ENCODE measurements at places on chromosomes 4 and X.

DNA sequence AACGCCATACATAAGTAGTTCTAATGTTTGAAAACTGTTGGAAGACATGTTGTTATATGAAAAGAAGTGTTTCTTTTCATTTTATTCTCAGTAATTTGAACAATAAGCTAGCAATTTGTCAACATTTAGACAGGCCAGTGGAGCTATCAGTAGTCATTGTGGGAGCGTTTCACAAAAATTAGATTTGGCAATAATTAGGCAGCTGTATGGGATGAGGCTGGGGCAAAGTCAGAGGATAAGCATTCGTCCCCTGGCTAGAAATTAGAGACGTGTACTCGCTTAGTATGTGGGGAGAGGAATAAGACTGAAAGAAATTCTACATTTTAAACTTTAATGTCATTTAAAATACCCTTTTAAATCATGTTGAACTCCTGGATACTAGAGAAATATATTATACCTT, 70.6 kb downstream of the TMEM144 start:
- no peak for DNase-seq

- no peak for DNase-seq
Observed at GRCh38 chr4:151691639-151692442, 69.0 kb downstream of the GATB start.

DNA sequence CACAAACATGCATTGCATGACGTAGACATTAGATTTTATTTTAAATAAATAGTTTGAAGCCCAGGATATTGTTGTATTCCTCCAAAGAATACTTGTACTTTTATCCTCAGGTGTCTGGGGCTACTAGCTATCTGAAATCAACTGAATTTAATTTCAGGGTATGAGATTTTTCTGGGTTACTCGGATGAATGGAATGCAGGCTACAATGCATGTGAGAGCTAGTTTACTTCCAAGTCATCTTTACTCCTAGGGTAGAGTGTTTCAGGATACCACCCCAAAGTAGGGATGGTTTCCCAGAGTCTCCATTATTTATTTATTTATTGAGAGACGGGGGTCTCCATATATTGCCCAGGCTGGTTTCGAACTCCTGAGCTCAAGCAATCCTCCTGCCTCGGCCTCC, 66.4 kb downstream of the HPRT1 start:
- no peak for DNase-seq

DNA sequence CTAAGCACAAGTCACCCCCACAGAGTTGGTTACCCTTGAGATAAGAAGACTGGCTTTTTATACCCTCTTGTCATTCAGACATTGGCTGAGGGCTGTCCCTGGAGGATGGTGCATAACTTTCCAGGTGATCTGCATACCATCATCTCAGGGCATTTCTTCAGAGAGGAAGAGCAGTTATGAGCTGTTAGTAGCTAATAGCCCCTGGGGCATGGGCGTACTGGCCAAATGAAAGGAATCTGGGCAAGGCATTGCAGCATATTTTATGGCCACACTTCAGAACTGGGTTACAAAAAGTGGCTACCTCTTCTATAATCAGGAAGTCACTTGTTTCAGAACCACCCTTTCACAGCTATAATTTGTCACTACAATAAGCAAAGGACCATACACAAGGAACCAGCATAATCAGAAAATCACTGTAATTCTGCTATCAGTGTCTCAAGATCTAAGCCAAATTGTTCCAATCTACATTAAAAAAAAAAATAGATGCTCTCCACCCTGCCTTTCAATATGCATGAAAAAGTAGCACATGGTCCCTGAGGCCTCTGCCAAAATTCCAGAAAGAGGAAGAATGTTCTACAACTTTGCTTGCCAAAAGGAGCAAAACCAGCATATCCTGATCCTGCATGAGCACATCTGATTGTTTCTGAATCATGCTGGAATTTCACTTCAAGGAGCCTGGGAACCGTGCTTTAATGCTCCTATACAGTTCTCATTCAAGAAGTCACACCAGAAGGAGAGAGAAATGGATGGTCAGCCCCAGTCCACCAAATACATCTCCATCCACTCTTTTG, 92.0 kb downstream of the TMEM144 start:
- DNase-seq = no peak

- DNase-seq = no peak
Observed at GRCh38 chrX:17038681-17039161, 92.3 kb downstream of the REPS2 start.

DNA sequence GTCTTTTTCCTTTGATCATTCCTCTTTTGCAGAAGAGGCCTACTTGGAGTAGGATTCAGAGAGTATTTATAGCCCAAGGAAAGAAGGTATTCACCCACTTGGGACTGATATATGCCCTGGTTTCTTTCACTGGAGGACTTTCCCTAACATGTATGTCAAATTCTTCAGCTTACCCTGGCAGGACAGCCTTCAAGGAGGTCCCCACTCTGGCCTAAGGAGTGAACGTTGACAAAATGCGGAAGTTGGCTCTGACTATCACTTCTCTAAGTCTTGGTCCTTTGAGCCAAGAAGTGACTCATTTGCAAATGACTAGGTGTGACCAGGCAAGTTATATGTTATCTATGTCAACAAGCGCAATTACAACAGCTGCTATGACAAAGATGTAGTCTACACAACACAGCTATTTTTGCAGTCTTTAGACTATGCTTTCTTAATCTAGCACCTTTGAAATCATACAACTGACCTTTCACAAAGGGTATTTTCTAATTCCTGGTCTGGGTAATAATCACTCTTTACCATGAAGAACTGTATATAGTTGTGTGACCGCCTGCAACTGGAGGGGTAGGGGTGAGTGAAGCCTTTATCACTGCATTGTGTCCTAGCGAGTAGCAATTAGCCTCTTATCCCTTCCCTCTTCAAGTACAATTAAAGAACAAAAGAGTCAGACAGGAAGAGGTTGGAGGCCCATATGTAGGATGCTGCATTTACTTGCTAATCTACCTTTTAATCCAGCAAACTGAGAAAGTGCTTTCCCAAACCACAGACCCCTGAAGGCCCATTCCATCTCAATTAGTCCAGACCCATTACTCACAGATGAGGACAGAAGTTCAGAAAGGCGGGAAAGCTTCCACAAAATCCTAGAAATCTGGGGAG, 50.1 kb downstream of the RASGEF1B start:
- DNase-seq = no peak

GRCh38 chr4:126937846-126938422, 694.8 kb upstream of the INTU start:
- DNase-seq = no peak

DNA sequence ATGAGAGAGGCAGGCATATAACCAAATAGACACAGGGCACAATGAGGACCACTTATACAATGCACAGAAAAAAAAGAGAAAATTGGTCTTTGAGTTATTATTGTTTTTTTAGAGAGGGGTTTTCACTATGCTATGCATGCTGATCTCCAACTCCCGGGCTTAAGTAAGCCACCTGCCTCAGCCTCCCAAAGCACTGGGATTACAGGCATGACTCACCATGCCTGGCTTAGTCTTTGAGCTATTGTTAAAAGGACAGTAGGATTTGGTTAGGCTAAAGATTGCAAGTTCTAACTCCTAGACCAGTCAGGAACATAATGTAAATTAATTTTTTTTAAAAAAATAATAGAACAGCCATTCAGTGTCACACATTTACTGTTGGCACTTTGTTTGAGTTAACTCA, 340.1 kb downstream of the GPAT3 start:
- DNase-seq = no peak

DNA sequence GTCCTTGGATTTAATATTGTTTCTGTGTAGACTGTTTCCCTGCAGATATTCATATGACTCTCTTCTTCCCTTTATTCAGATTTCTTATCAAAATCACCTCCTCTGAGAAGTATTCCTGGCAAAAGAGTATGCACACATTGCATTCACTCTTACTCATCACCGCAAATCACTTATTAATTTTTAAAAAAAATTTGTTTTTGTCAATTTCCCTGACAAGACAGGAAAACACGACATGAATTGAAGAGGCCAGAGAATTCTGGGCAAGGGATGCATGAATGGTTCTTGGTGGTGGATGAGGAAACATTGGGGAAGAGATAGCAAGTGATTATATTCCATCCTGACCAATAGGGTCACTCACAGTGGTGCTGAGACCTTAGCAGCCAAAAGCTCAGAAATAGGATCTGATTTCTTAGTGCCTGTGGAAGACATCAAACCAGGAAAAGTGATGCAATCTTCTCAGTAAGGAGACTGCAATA, 522.5 kb upstream of the AGA start:
- DNase-seq = no peak

DNA sequence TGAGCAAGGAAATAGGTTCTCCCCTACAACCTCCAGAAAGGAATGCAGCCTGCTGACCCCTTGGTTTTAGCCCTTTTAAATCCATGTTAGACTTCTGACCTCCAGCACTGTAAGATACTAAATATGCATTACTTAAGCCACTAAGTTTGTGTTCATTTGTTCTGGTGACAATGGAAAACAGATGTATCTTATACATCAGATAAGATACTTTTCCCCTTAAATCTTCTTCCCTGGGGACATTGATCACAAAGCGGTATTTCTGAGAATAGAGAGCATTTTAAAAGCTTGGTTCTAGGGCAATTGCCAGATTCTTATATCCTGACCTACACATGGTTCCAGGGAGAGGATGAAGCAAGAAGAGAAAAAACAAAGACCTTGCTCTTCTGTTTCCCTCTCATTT, 6.5 kb upstream of the TMEM184C start:
- no peak for DNase-seq

- no peak for DNase-seq
Observed at GRCh38 chrX:79366556-79366872, 620 bp downstream of the ITM2A start.

GRCh38 chrX:87636533-87636932, 118.9 kb downstream of the KLHL4 start:
- DNase-seq = no peak

DNA sequence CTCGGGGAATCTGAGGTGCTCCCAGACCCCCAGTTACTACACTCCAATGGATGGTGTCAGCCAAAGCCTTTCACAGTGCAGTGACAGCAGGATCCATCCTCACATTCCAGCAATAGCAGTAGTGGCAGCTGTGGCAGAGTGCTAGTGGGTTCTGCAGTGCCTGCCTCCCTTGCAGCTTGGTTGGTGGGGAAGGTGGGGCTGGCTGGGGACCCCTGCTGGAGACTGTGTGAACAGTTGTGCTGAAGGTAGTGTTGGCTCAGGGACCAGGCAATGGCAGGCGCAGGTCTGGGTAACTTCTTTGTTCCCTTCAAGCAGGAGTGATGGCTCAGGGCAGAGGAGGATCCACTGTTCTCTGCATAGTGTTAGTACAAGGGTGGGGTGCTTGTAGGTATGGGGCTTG, 343.7 kb upstream of the TRAM1L1 start:
- DNase-seq = no peak

DNA sequence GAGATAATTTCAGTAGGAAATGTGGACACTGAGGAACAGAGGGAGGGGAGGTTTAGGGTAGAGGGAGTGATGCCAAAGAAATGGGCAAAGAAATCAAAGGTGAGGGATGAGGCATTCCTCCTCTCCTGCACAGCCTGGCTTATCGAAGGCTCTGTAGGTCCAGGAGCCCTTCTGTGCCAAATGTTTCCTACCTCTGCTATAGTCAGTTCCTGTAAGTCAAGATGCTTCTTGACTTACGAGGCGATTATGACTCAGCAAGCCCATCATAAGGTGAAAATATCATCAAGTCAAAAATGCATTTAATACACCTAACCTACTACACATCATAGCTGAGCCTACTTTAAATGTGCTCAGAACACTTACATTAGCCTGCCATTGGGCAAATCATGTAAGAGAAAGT, 60.0 kb upstream of the ARHGAP24 start:
- DNase-seq = no peak

- no peak for DNase-seq
Observed at GRCh38 chrX:120761810-120762209, 113.9 kb downstream of the CT47B1 start.

DNA sequence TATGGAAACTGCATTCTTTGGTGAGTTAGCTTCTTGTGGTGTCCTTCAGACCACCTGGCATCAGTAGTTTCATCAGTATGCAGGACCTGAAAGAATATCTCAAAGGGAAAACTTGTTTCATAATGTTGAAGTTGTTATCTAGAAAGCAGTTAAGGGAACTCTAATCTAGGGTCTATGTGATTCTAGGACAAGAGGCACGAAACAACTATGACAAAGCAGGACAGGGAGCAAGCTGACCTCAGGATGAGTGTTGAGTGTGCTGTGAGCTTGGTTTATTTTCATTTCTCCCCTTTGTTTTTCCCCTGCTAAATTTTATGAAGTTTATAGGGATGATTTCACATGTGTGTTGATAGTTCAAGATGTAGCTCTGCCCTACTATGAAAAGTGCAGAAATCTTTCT, 65.7 kb downstream of the MXRA5 start:
- DNase-seq = no peak

DNA sequence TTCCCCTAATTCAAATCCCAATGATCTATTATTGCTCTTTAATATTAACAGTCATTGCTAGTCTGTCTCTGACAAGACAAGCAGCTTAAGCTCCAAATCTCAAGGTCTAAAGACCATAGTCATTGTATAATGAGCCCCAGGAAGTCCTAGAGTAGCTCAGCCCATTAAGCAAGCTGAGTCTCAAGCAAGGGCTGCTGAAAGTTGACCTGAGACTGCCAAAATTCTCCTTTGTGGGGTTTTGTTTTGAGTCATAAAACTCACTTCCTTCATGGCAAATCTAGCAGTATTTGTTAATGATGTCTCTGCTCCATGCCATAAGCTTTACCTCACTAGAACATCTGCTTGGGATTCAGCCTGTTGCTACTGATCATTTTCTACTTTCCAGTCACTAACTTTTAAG, 313.2 kb downstream of the ANTXR2 start:
- no peak for DNase-seq

DNA sequence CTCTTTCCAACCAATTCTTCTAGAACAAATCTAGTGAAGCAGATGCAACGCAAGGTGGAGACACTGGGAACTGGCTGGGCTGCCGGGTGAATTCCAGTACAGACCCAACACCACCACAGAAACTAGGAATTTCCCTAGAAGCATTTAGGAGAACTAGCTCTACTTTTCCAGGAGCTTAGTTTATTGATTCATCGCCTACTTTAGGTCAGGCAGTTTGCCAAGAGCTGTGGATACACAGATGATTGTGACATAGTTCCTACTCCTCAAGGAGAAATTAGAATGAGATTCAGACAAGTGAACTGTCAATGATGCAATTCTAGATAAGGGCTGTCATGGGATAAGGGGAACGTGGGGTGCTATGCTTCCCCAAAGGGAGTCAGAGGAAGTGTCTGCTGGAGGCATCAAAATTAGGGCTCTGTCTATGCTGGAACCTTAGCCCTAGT, 350.0 kb downstream of the CAMK2D start:
- no peak for DNase-seq

DNA sequence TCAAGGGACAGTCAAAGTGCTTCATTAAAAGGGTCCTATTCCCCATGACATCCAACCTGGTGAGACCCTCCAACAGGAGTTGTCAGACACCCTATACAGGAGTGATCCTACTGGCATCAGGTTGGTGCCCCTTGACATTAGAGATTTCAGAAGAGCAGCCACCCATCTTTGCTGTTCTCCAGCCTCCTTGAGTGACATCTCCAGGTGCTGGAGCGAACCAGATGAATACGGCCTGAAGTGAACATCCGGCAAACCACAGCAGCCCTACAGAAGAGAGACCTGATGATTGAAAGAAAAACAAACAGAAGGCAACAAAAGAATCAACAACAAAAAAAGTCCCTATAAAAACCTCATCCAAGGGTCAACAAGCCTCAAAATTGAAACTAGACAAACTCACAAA, 146.1 kb upstream of the PBDC1 start:
- DNase-seq = no peak

All from vagina (tissue), 2 donors.